ENCODE measurements at places on chromosomes 2 and 18. TPM values are rescaled to one million over a fixed set of nuclear protein-coding genes. Genes with fewer than 3 reads are reported as not detected.
A peak's percentile ranks its signal among the peaks of the same experiment; 100 is the strongest.

The CHRND gene
- total RNA-seq = not detected

The LIMS2 gene
- total RNA-seq = 3.3 TPM

The MC2R gene
- not detected for total RNA-seq

The CCDC141 gene
- total RNA-seq = 0.88 TPM

The SCRN3 gene
- total RNA-seq = 30.5 TPM

The INSIG2 gene
- total RNA-seq = 13.0 TPM

The FOSL2 gene
- 44.8 TPM for total RNA-seq

DNA sequence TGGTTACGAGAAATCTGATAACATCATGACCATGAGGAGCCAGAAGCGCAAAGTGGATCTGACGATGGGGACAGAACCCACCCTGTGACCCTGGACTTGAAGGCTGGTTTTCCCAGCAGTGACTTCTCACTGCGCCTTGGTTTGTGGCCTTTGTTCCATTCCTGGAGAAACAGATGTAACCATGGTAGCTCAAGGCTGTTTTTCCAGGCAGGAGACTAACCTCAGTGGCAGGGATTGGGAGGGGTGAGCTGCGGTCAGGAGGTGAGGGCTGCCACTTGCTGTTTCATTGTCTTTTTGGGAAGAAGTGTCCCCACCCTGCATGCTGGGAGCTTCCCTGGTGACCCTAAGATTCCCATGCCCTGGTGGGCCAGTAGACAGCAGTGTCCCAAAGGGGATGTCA is 116.4 kb upstream of the SMAD2 start:
- DNase-seq = no peak

DNA sequence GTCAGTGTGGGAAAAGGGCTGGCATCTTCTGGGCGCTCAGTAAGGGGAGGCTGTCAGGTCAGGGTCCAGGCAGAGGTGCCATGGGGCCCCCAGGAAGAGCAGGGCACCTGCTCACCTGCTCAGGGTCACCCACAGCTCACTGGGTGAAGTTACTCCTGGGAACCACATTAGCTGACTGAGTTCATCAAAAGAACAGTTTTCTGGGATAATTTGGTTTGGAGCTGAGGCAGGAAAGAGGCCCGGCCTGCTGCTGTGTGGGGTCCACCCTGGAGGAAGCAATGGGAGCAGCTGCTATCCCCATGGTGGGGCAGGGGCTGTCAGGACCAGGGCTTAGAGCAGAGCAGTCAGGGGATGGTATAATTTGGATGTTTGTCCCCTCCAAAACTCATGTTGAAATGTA is 97.2 kb upstream of the GPC1 start:
- no peak for DNase-seq

GRCh38 chr2:159713631-159714246 is 1.4 kb downstream of the MARCHF7 start:
- peak; percentile 39 for DNase-seq

DNA sequence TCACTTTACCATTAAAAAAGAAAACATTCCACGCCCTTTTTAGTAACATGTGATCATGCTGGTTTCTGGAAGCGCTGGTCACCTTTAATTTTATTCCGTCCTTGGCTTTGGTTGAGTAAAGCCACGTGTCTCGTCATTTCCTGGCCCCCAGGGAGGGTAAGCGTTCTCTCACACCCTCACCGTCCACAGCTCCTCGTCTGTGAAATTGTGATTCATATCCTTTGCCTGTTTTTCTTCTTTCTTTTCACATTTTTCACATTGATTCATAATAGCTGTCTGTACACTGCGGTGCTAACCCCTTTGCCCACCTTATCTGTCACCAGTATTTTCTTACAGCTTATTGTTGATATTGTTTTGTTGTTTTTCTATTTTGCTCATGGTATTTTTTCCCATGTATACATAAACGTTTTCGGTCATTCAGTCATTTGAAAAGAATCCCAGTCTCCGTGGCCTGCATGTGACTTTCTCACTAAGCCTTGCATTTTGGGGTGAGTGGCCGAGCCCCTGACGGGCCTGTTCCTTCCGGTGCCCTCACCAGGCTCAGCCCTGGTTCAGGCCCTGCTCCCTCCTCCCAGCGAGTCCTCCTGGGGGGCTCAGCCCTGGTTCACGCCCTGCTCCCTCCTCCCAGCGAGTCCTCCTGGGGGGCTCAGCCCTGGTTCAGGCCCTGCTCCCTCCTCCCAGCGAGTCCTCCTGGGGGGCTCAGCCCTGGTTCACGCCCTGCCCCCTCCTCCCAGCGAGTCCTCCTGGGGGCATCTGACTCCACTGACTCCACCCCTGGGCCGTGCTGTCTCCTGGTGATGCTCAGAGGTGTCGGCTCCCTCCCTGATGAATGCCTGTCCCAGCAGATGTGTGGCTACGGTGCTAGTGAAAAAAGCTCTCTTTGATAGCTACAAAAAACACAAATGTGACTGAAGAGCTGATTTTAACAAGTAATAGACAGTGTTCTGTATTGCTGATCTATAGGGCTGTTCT is 249.7 kb upstream of the PXDN start:
- peak; percentile 65 for DNase-seq

- no peak for DNase-seq
Measured at GRCh38 chr2:11558214-11558886, 24.5 kb downstream of the GREB1 start.

- no peak for DNase-seq
Measured at GRCh38 chr2:120802158-120802557, 66.5 kb downstream of the GLI2 start.

DNA sequence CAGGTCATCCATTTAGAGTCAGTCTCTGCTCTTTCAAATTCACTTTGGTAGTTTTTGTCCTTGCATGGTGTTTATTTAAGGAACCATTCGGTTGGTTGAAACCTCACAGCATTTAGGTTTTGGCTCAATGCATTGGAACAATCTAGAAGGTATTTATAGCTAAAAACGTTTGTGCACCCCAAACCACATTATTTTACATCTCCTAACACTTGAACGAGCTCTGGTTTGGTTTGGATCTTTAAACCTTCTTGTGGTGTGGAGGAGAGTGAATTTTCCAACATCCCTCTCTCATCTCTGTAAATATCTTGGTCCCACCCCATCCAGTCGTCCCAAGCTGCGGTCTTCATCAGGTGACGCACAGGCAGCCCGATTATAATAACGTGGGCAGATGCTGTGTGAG is 287.9 kb downstream of the LPIN1 start:
- DNase-seq = no peak

DNA sequence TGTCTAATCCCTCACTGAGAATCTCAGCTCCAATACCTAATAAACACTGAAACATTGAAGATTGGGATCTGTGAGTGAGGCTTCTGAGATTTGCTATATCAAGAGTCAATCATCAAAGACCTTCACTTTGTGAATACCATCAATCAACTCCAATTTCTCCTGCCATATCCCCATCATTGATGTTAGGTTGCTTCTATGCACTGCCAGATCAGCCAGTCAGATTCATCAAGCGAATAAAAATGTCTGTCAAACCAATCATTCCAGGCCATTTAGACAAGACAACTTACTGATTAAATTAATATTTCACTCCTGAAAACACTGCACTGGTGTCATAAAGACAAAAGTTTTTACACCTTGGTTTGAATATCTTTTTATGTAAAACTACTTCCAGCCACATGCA is 1295.5 kb upstream of the LRRTM1 start:
- DNase-seq = no peak

- DNase-seq = no peak
Measured at GRCh38 chr2:223604231-223604630, 2.1 kb upstream of the SCG2 start.

- peak; percentile 75 for DNase-seq
Measured at GRCh38 chr2:229129738-229130371, 141.2 kb downstream of the PID1 start.

DNA sequence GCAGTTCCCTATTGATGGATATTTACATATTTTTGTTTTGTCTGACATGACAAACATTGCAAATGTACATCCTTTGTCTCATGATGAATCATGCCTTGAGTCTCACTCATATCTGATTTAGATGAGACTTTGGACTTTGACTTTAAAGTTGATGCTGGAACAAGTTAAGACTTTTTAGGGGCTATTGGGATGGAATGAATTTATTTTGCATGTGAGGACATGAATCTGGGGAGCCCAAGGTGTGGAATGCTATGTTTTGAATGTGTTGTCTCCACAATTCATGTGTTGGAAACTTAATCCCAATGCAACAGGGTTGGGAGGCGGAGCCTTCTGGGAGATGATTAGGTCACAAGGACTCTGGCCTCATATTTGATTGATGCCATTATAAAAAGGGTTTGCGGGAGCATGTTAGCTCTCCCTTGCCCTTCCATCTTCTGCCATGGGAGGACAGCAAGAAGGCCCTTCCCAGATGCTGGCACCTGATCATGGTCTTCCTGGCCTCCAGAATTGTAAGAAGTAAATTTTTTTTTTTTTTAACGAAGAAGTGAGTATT is 29.1 kb upstream of the INO80D start:
- DNase-seq = no peak

DNA sequence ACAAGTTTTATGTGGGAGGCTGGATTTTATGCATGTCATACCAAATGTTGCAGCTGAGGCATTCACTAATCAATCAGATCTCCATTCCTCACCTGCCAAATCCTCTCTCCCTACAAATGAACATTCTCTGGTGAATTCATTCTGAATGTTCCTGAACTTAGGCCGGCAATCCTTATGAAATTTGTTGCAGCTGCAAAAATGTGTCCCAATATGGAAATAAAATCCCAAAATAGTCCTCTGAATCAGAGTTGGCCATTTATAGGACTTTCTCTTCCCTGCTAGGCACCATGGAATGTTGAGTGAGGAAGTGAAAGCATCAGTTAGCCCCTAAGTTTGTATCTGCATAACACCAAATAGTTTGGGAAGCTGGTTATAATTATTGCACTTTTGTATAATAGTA is 25.6 kb downstream of the GCA start:
- DNase-seq = no peak

- DNase-seq = no peak
Measured at GRCh38 chr18:55318951-55319441, 269.0 kb downstream of the TCF4 start.

DNA sequence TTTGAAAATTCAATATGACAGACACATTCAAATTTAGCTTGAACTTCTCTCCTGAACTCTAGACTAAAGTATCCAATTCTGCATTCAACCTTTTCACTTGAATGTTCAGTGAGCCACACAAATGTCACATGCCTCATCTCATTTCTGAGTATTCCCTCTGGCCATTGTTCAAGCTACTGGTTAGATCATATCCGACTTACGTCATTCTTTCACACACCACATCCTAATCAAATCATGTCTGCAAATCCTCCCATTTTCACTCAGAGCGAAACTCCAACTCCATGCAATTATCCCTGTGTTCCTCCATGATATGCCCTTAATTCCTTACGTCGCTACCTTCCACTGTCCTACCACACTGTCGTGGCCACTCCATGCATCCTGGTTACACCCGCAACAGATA is 425.1 kb downstream of the CBLN2 start:
- DNase-seq = peak; percentile 47

All from RPMI7951 (cell line).